NCI-H1105 treated with DMSO at 0.1 percent for 48 hours (cell line): ENCODE measurements at places on chromosomes 13 and 19.
A peak's percentile ranks its signal among the peaks of the same experiment; 100 is the strongest.

- DNase-seq, result no peak
Measured at GRCh38 chr19:20066861-20067260, 10.9 kb upstream of the ZNF90 start.

GRCh38 chr13:34748073-34748472 lies 194.0 kb upstream of the NBEA start:
- DNase-seq, result peak; percentile 32

- DNase-seq, result no peak
Measured at GRCh38 chr19:5674714-5675113, 5.6 kb downstream of the MICOS13 start.

GRCh38 chr13:50017819-50018218 lies 2.6 kb downstream of the KCNRG start:
- DNase-seq, result no peak

GRCh38 chr13:59384154-59384553 lies 779.6 kb downstream of the DIAPH3 start:
- DNase-seq, result no peak

DNA sequence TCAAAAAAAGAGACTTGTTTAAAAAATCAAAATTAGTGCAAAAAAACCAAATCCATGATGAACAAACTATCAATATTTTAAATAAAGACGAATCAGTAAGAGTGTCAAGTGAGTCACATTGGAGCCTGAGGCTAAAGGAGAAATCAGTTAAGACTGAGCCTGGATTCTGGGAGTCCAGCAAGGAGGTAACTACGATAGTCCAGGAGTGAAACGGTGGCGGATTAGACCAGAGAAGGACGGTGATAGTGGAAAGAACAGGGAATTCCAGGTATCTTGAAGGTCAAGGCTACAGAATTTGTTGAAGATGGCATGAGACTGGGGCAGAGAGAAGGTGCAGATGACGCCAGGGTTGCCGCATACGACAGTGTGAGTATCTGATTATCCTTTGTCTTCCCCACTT lies 7.0 kb upstream of the NPAS1 start:
- no peak for DNase-seq

DNA sequence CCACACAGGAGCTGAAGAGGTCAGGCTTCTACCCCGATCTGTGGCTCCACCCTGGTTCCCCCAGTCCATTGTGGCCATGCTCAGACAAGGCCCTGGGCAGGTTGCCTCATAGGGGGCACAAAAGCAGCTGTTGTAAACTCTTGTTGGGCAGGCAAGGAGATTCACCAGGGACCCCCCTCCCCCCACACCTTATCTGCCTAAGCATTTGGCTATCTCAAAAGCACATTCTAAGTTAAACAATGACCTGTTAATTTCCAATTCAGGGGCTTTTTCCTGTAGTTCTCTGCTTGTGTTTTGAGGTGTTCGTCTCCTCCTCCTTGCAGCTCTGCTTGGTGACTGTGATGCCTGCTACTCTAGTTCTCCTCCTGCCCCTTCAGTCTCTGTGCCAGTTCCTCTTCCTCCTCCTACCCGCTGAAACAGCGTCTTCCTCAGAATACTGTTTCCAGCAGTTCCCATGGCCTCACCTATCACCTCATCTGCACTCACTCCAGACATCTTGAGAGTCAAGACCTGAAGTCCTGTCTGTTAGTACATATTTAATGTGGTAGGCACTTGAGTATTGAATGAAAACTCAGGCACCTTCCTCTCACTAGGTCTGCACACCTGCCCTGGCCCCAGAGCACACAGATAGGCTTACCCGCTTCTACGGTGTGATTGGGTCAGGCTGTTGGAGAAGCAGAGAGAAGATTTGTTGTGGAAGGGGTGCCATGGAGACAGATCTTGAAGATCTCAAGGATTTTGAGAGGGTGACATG lies 31.7 kb downstream of the SPATA13 start:
- no peak for DNase-seq

DNA sequence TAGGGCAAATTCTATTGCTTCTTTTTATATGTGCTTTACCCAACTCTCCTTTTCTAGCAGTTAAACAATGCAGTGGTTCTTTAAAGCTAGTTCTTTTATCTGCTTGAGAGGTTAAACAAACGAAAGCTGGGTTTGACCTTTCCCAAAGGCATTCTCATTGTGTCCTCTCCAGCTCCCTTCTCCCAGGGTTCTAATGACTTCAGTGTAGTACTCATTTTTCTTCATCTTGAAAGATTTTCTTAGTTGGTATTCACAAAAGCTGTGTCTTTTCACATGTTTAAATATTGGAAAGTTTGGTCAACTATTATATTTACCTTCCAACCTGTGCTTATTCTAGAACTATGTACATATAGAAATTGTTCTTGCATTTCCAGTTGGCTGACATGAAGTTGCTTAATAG lies 1.5 kb downstream of the WASF3 start:
- DNase-seq, result no peak

DNA sequence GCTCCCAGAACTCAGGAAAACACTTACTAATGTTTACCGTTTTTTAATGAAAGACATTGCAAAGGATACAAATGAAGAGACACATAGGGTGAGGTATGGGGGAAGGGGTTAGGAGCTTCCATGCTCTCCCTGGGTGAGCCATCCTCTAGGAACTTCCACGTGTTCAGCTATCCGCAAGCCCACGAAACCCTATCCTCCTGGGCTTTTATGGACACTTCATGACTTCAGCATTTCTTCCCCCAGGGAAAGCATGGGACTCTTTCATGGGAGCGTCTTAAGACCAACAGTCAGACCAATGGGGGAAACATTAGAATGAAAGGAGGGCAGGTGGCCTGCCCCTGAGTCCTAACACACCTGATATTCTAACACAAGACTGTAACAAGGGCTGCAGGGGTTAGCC lies 6.6 kb upstream of the ESD start:
- DNase-seq, result no peak

GRCh38 chr19:5536337-5536894 lies 31.3 kb downstream of the TINCR start:
- DNase-seq, result peak; percentile 39

DNA sequence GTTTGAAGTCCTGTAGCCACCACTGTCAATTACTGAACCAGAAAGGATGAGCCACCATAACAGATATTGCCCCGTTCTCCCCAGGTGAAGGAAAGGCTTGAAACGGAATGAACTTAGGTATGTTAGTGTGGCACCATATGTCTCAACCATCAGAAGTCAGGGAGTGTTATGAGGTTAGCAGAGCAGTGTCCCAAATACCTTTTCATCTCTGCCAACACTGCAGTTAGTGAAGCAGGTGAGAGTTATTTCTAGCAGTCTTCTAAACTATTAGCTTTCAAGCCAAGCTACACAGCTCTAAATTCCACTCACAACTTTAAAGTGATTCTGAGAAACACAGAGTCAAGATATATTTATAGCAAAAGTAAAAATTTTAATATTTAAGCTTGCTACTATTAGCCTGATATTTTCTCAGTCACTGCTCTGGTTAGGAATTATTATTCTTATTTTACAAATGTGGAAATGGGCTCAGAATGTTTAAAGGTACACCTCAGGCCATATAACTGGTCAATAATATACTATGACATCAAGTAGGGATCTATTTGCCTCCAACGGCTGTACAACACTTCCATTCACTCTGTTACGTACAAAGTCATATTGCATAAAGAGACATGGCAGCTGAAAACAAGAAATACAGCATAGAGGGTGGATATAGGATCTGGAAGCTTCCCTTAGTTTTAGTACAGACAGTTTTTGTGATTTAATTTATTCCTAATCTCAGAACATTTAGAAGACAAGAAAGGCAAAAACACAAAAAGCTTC lies 1527.1 kb upstream of the PRR20A start:
- no peak for DNase-seq

GRCh38 chr13:35889560-35889959 lies 241.6 kb downstream of the DCLK1 start:
- DNase-seq, result no peak

DNA sequence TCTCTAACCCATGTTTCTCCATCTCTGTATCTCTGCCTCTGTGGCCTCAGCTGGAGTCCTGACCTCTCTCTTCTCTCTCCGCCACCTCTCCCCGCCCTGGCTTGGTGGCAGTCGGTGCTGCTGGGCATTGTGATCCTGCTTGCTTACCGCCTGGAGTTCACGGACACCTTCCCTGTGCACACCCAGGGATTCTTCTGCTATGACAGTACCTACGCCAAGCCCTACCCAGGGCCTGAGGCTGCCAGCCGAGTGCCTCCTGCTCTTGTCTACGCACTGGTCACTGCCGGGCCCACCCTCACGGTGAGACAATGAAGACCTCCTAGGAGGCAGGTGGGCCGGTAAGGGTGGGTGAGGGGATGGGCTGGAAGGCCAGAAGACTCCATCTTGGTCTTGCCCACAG lies 4.2 kb downstream of the PLPPR2 start:
- DNase-seq, result no peak

- DNase-seq, result no peak
Measured at GRCh38 chr13:28353679-28354078, 141.2 kb downstream of the FLT1 start.

- no peak for DNase-seq
Measured at GRCh38 chr13:108083056-108083455, 132.3 kb downstream of the LIG4 start.

GRCh38 chr13:46605076-46605824 lies 52.3 kb downstream of the LRCH1 start:
- DNase-seq, result no peak

GRCh38 chr13:114313061-114313860 lies 1.0 kb upstream of the CHAMP1 start:
- no peak for DNase-seq

- no peak for DNase-seq
Measured at GRCh38 chr13:111401755-111402154, 81.3 kb downstream of the TEX29 start.

DNA sequence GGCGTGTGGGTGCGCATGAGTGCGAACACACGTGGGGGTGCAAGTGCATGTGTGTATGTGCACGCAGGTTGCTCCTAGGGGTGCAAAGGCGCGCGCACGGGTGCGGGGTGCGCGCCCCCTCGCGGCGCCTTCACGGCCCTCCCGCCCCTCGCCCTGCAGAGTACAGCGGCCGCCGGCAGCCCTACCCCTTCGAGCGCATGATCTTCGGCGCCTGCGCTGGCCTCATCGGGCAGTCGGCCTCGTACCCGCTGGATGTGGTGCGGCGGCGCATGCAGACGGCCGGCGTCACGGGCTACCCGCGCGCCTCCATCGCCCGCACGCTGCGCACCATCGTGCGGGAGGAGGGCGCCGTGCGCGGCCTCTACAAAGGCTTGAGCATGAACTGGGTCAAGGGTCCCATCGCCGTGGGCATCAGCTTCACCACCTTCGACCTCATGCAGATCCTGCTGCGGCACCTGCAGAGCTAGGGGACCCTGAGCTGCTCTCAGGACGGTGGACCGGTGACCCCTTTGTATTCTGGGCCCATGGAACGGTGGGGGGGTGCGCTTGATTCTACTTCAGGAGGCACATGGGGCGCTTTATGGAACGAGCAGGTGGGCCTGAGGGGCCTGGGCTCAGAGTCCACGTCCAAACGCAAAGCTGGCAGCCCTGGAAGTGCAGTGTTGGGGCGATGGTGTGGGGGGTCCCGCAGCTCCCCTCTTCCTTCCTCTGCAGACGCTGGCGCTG lies 27.7 kb downstream of the TMEM161A start:
- no peak for DNase-seq

DNA sequence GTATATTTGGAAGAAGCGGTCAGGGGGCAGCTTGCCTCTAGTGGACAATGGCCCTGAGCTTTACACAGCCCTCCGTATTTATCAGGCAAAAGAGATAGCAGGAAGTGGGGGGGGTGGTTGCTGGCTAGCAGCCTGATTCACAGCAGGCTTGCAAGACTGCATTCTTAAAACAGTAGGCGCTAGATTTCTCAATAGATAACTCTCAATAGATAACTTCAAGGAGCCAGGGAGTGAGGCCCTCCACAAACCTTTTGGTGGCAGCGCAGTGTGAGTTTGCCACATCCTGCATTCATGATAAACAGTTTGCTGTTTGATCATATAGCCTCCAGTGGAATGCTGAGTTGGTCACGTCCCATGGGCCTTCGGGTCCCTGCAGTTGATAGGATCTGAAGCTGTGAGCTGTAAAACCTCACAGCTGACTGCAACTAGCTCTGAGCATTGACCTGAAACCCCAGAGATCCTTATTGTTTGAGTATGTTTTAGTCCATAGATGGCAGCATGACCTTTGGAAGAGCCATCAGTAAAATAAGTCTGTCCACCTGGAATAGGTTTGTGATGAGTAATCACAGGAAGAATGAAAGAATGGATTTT lies 12.2 kb downstream of the FPR3 start:
- no peak for DNase-seq

- no peak for DNase-seq
Measured at GRCh38 chr13:43963726-43964125, 84.0 kb downstream of the LACC1 start.

DNA sequence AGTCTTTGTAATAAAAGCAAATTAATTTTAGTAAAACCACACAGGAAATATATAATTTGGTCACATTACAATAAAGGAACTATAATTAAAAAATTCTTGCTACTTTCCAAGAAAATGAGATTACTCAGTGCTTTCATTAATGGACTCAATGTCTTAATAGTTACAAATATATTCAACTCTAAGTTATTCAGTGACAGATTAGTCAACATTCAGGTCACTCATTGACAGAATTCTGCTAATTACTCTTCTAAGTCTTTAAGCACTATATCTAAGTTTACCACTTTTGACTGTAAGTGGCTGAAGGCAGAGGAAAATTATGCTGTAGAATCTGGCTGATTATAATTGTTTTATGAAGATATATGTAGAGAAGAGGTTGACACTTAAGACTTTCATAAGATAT lies 1365.0 kb downstream of the EFNB2 start:
- no peak for DNase-seq

DNA sequence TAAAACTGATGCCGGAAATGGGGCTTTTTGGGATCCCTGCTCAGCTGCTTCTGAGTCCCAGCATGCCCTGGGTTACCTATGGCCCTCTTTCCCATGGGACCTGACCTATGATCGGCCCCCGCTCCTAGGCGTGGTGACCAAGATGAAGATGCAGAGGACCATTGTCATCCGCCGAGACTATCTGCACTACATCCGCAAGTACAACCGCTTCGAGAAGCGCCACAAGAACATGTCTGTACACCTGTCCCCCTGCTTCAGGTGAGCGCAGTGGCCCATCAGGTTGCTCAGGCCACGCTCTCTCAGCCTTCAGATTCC lies 1.5 kb downstream of the RPS11 start:
- DNase-seq, result no peak

GRCh38 chr13:96940961-96941360 lies 53.3 kb downstream of the OXGR1 start:
- no peak for DNase-seq

DNA sequence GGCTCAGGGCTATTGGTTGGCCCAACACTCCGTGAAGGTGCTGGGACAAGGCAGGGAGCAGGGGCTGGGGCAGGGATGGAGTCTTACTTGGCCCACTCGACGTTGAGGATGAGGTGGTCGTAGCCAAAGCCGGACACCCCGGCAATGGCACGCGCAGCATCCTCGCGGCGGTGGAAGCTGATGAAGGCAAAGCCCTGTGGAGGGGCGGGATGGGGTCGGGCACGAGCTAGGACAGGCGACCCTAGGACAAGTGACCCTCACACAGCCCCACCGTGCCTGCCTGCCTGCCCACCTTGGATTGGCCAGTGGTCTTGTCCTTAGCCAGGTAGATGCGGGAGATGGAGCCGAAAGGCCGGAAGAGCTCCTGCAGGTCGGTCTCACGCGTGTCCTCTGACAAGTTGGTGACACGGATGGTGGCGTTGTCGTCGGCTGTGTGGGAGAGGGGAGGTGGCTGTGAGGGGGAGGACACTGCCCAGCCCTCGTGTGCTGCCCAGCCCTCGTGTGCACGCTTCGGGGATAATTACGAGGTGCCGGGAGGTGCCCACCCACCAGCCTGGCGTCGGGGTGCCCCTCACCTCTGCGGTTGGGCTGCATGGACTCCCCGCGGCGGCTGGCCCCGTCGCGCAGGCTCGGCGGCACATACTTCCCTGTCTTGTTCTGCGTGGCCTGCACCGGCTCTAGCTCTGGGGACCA lies 4.0 kb downstream of the P2RY11 start:
- DNase-seq, result no peak
